Fibroblast of skin of right quadriceps (primary cell): ENCODE measurements at places on chromosomes 11 and 22.

- peak; percentile 26 for DNase-seq
Observed at GRCh38 chr11:86977441-86978050, 22.4 kb upstream of the FZD4 start.

DNA sequence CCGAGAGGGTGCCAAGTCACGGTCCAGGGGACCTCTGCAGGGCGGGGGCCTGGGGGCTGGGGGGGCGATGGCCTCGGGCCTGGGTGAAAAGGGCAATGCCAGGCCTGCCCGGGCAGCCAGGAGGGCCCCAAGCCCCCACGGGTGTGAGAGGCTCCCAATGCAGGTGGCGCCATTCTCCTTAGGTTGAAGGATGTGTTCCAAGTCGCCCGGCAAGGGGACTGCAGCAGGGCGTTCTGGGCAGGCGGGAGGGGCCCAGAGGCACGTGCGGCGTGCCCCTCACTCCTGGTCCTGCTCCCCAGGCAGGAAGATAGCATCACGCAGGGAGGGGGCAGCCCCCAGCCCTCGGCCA is 730 bp upstream of the TNNI2 start:
- DNase-seq = no peak

- DNase-seq = no peak
Observed at GRCh38 chr11:77636731-77637344, 756 bp downstream of the CLNS1A start.

DNA sequence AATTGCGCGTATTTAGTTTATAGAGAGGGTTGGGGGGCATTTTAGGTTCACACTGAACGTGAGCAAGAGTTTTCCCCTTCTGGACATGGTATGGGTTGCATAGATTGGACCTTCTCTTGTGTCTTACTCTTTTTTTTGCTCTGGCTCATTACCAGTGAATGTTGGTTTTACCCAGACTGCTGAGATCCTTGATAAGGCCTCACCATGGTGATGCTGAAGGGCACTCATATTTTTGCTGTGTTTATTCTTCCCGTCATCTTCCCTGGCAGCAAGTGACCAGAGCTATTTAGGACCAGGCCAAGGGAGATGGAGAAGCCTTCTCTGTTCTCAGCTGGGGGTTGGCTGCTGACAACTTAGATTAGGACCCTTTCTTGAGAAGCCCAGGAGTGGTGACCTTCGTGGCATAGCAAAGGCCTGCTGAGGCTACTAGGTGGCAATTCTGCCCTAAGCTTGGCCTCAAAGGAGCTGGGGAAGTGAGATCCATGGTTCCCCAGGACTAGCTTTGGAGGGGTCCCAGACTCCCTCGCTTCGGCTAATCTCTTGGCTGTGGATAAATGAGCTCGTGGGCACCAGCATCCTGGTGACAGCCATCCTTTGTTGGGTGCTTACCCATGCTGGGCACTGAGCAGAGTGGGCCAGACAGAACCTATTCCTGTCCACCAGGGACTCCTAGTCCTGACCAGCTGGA is 47.3 kb downstream of the GRIK4 start:
- DNase-seq = no peak

GRCh38 chr11:76798671-76799065 is 15.5 kb downstream of the TSKU start:
- no peak for DNase-seq

- DNase-seq = no peak
Observed at GRCh38 chr22:45320357-45320976, 10.7 kb downstream of the FAM118A start.

DNA sequence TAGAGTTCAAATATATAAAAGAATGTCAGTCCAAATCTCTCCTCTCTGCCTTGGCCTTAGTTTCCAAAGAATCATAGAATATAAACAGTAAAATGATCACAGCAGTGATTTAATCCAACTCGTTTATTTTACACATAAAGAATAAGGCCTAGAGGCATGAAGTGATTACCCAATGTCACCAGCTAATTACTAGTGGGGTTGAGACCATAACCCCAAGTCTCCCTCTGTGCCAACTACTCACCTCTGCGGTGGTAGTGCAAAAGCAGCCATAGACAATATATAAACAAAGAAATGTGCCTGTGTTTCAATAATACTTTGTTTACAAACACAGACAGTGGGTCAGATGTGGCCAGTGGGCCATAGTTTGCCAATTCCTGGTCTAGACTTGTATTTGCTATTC is 96.6 kb upstream of the FAT3 start:
- DNase-seq = no peak

DNA sequence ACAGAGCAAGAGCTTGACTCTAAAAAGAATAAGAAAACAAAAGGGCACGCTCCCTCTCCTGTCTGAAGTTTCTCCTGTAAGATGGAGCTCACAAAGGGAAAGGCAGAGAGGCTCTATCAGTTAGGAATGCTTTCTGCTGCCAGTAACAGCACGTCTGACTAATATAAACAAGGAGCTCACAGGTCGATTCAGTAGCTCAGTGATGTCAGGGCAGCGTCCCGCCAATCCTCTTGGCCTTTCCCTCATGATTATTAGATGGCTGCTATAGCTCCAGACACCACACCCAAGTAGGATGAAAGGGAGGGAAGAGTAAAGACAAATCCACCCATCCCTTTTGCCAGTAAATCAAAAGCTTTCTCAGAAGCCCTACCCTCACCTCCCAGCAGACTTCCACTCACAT is 51.3 kb upstream of the HMGXB4 start:
- DNase-seq = peak; percentile 10

- DNase-seq = no peak
Observed at GRCh38 chr11:60360621-60361020, 17.7 kb upstream of the MS4A7 start.

DNA sequence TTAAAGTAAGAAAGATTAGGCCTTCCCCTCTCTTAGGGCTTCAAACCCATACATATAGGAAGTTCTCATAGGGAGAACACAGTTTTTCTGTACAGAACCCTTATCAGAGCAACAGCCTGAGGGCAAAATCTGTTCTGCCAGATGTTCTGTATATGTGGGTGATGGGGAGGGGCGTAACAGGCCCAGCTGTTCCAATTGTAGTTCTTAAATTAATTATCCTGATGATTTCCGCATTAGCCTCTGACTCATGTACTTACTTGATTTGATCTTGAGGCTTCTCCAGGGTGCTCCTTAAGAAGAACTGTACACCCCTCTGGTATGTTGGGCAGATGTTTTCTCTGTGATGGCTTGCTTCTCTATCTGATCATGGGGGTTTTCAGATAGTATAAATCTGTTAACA is 123.1 kb upstream of the C11orf87 start:
- peak; percentile 51 for DNase-seq
